HCT116 (cell line): ENCODE measurements at places on chromosomes 16 and 17.

DNA sequence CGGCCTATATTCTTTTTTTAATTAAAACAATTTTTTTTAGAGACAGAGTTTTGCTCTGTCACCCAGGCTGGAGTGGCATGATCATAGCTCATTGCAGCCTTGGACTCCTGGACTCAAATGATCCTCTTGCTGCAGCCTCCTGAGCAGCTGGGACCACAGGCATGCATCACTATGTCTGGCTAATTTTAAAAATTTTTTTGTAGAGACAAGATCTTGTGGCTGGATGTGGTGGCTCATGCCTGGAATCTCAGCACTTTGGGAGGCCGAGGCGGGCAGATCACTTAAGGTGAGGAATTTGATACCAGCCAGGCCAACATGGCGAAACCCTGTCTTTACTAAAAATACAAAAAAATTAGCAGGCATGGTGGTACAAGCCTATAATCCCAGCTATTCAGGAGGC lies 54.8 kb upstream of the MSI2 start:
- H3K27me3 ChIP-seq: no peaks in the 10 kb centered on the region
- no peaks in the 10 kb centered on the region for H3K36me3 ChIP-seq
- H3K27ac ChIP-seq: no peak overlapping the region
- H3K4me1 ChIP-seq: no peaks in the 10 kb centered on the region
- no peak for DNase-seq

GRCh38 chr17:37255432-37255831 lies 120.4 kb upstream of the C17orf78 start:
- no peaks in the 10 kb centered on the region for H3K4me1 ChIP-seq
- no peaks in the 10 kb centered on the region for H3K27me3 ChIP-seq
- no peak overlapping the region for H3K27ac ChIP-seq
- no peak overlapping the region for H3K4me3 ChIP-seq
- DNase-seq: no peak
- H3K36me3 ChIP-seq: peaks cover 16% of the 10 kb centered on the region; the same call in 1 of the 2 replicates

DNA sequence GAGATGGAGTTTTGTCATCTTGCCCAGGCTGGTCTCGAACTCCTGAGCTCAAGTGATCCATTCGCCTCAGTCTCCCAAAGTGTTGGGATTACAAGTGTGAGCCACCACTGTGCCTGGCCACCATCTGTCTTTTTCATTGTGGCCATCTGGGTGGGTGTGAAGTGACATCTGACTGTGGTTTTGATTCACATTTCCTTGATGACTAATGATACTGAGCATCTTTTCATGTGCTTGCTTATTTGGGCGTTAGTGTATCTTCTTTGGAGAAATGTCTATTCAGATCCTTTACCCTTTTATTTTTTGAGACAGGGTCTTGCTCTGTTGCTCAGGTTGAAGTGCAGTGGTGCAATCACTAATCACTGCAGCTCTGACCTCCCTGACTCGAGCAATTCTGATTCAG lies 53.9 kb upstream of the ERN1 start:
- H3K27me3 ChIP-seq: no peaks in the 10 kb centered on the region
- H3K27ac ChIP-seq: no peak overlapping the region
- H3K4me1 ChIP-seq: peaks cover 10% of the 10 kb centered on the region; the same call in 1 of the 2 replicates
- no peak overlapping the region for H3K4me3 ChIP-seq
- no peak for DNase-seq

GRCh38 chr16:56684926-56685590 lies 2.8 kb downstream of the MT1X start:
- no peaks in the 10 kb centered on the region for H3K27me3 ChIP-seq
- DNase-seq: no peak
- no peak overlapping the region for H3K27ac ChIP-seq

DNA sequence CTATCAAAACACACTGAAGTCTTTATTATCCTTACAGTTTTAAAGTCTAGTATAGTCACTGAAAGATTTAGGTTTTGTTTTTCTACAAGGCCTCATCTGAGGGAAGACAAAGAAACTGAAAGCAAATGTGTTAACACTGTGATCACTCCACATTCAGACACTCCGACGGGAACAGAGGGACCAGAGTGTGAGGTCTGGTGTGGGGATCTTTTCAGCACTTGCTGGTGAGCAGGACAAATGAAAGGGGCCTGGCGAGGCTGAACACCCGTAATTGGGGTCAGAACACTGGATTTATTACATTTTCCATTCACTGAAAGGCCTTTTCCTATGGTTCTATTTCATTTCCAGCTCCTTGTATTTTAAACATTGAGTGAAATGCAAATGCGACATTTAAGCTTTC lies 910.5 kb downstream of the CDH11 start:
- no peaks in the 10 kb centered on the region for H3K4me1 ChIP-seq
- no peaks in the 10 kb centered on the region for H3K27me3 ChIP-seq
- DNase-seq: no peak
